DMS79 (cell line): ENCODE measurements at places on chromosomes 12 and 14.

- DNase-seq: no peak
Measured at GRCh38 chr14:80902608-80903007, 38.9 kb downstream of the CEP128 start.

- DNase-seq: no peak
Measured at GRCh38 chr12:75877763-75878621, 153.6 kb downstream of the PHLDA1 start.

DNA sequence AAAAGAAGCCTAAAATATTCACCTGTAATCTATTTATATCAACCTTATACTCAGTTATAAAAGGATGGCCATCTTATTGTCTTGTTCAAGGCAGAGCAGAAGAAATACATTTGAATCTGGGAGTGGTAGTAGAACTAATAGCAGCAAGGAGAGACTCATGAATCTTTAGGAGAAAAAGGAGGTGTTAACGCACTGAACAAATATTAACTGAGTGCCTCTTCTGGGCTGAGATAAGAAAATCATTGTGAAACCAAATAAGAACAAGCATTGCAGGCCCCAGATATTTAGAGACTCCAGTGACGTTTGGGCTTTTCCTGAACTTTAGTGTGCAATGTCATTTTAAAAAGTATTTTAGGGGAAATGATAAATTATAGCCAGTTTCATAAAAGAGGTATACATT is 790.6 kb downstream of the DIO2 start:
- no peak for DNase-seq

DNA sequence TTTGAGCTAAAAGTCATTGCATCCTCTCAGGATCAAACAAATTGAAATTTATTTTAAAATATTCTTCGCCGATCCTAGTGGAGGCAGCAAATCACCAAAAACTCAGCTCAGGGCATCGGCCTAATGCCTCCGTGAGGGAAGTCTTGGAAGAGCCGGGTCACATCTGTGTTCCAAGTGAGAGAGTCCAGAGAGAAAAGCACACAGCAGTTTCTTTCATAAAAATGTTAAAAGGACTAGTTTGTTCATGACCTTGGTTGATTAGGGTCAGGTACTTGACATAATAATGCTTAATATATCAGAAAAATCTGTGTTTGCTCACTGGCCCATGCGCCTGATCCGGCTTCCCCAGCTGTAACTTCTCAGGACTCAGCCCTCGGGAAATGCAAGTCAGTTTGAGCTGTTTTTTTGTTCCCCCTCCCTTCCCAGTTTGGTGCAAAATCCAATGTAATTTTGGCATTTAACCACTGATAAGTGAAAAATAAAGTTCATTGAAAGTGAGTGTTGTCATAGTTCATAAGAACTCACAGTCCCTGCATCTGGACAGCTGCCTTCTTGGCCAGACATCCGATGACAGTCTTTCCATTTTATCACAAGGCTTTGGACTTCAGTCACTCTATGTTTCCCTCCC is 161.7 kb downstream of the CAND1 start:
- no peak for DNase-seq

- no peak for DNase-seq
Measured at GRCh38 chr12:91065396-91065795, 7.6 kb upstream of the KERA start.
